Fibroblast of skin of left biceps (primary cell): ENCODE measurements at places on chromosomes 1 and 21.

- no peak for DNase-seq
Observed at GRCh38 chr1:237868817-237869600, 21.7 kb downstream of the ZP4 start.

DNA sequence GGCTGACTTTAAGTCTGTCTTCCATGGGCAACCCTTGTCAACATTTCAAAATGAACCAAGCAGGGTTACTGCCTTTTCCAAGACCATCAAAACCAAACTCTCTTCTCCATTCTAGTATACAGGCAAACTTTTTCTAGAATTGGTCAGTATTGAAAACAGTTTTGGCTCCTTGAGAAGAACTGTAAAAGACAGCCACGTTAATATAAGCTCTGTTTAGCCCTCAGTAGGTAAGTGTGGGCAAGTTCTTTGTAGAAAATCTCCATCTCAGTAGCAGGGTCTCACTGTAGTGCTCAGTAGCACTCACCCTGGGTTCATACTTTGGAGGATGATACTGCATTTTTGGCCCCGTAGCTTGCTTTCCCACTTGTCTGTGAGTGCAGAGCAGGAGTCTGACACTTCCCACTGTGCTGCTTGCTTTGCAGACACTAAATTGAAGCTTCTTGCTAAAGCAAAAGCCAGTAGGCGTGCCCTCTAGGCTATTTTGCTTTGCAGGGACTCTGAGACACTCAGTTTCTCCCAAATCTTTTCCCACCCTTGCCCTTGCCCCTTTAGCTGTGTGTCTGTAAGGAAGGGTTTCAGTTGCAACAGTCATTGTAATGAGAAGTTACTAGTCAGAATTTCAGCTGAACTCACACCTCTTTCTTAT is 34.3 kb upstream of the CACYBP start:
- DNase-seq: no peak

GRCh38 chr21:46128933-46129571 is 26.3 kb downstream of the FTCD start:
- no peak for DNase-seq

- DNase-seq: no peak
Observed at GRCh38 chr1:78554840-78555239, 64.1 kb downstream of the PTGFR start.

DNA sequence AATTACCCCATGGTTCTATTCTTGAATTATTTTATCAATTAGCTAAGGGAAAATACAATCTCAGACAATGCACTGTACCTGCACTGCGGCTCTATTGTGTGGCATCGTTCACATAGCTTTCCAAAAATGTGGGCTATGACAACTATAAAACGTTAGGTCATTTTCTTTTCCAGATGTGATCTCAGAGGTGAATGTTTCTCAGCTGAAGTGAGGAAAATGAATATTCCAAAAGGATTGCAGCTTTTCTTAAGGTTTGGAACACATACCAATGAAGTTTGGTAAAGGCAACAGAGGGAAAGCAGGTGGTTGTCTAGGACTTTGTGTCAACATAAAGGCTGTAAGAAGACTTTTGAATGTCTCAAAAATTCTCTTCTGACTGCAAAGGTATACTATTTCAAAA is 105.5 kb downstream of the NRIP1 start:
- no peak for DNase-seq

DNA sequence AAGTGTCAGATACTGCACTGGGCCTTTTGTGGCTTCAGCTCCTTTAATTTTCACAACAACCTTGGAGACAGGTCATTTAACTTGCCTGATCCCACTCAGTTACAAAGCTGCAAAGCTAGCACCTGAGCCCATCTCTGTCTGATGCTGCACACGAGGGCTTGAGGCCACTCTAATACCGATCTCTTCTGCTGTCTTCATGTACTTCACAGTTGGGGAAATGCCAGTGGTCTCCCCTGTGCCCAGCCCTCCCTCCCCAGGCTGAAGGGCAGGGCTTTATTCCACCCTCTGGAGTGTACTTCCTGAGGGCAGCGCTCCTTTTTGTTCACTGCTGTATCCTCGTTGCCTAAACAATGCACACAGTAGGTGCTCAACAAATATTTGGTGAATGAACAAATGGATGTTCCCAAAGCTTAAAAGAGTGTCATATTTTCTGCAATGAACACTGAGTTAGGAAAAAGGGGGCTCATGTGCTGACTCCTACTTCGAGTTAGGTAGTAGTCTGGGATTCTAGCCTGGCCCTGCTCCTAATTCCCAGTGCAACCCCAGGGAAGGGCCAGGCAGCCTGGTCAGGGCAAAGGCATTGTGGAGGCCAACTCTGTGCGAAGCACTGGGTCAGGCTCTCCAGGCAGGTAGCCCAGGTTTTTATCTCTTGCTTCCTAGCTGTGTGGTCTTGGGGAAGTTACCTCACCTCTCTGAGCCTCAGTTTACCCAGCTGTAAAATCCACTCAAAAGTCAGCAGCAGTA is 1.1 kb downstream of the TMCO4 start:
- no peak for DNase-seq

DNA sequence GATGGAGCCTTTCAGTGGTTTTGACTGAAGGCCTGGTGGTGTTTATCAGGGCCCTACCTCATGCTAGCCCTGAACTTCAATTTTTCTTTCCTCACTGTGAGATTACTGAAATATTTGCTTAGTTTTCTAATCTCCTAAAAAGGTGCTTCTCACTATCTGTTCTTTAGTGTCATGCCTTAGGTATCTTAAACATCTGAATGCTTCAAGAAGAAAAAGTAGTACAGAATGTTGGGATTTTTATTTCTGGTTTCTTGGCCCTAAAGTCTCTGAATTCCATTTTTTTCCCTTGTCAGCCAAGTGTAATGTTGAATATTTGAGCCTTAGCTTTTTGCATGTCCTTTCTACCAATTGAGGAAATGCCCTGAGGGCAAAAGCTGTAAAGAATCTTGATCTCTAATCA is 47.9 kb upstream of the PRKACB start:
- no peak for DNase-seq

GRCh38 chr1:31145648-31146047 is 80.1 kb upstream of the PUM1 start:
- DNase-seq: no peak

- peak; percentile 70 for DNase-seq
Observed at GRCh38 chr1:11929849-11930248, 3.6 kb upstream of the KIAA2013 start.

- no peak for DNase-seq
Observed at GRCh38 chr1:117671781-117672501, 66.1 kb downstream of the TENT5C start.

- no peak for DNase-seq
Observed at GRCh38 chr1:218478336-218478735, 133.2 kb downstream of the TGFB2 start.
